Stimulated activated CD4-positive, alpha-beta T cell treated with anti-CD3 and anti-CD28 coated beads, TNF-alpha, amount 100 ng/mL, for 48 hours (primary cell): ENCODE measurements at places on chromosomes 12 and 14.

DNA sequence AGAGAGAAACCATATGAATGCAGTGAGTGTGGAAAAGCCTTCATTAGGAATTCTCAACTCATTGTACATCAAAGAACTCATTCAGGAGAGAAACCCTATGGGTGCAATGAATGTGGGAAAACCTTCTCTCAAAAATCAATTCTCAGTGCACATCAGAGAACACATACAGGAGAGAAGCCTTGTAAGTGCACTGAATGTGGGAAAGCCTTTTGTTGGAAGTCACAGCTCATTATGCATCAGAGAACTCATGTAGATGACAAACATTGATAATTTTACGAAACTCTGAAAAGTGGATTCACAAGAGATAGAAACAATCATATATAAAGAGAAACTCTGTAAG lies 22.9 kb downstream of the ZNF268 start:
- no peak for DNase-seq

DNA sequence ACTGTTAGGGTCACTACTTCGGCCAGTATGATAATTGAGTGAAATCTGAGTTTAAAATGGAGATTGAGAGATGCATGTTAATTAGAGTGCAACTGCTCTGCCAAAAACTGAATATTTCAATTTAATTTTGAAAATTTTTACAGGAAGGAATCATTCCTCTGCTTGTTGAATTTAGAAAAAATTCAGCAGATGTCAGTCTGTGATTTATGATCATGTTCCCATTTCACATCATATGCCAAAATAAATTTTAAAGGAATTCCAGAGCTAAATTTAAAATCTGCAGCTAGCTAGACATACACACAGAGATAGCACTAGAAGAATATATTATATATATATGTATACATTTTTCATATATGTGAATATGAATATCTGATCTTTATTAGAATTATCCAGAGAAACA lies 797.6 kb upstream of the TMEM132C start:
- DNase-seq: no peak

DNA sequence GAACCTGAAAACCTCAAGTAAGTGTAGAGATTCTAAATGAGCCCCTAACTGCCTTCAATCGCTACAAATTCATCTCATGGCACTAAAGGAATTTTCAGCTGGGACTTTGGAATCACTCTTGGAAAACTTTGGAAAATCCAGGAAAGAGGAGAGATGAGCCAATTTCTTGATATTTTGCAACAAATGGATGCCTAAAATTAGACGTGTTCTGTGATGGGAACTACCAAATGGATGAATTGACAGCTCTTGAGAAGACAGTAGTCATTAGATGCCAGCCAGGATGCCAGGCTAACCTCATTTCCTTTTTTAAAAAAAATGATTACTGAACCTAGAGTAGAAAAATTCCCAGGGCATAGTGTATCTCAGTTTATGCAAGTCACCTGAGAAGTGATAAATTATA lies 78.3 kb downstream of the NPAS3 start:
- no peak for DNase-seq

DNA sequence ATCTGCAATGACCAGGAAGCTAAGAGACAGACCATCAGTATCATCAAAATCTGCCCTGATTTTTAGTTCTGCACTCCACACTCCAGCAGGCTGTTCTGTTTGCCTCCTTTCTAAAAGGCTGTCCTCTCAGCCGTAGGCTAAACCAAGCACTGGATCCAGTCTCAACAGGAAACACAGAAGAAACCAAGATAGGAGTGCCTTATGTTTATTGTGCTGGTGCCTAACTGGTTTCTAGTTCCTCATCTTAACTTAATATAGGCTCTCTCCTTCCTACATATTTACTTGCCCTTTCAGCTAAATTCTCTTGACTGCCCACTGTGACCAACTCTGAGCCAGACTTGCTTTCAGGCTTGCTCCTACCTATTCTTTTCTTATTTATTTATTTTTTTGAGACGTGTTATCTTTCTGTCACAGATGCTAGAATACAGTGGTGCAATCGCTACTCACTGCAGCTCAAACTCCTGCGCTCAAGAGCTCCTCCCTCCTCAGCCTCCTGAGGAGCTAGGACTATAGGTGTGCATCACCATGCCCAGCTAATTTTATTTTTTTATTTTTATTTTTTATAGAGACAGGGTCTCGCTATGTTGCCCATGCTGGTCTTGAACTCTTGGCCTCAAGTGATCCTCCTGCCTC lies 30.8 kb downstream of the GALNT4 start:
- DNase-seq: no peak

DNA sequence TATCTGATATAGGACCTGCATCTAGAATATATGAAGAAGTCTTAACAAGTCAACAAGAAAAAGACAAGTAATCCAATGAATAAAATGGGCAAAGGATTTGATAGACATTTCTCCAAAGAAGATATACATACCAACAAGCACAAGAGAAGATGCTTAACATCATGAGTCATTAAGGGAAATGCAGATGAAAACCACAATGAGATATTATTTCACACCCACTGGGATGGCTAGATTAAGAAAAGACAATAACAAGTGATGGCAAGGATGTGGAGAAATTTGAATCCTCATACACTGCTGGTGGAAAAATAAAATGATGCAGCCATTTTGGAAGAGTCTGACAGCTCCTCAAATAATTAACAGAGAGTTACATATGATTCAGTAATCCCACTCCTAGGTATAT lies 502.6 kb downstream of the FUT8 start:
- no peak for DNase-seq

- no peak for DNase-seq
Measured at GRCh38 chr14:30005114-30005808, 77.6 kb upstream of the PRKD1 start.
